NCI-H748 treated with DMSO at 0.1 percent for 48 hours (cell line): ENCODE measurements at places on chromosomes 11 and 22.

GRCh38 chr22:23790819-23791737 is 4.3 kb downstream of the SMARCB1 start:
- no peak for DNase-seq

DNA sequence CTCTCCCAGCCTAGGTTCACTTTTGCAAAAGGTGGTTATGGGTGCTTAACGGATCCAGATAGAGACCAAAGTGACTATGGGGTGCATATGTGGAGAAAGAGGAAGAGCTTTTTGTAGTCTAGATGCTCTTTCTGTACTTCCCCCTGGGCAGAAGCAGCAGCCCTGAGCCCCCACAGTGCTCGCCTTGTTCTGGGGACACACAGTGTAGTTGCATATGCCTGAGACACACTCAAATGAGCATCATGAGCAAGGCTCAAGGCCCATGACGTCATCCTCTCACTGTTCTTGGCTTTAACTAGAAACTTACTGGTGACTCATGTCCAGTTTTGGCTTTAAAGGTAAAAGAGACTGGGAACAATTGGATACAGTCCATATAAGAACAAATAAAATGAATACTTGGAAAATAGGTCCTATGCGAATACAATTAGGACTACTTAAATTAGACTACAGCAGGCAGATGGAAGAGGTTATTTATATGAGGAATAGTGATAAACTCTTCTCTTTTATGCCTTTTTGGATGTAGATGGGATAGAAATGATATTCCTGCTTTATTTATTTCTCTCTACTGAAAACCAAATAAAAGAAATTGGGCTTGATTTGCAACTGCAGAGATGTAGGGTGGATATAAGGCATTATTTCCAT is 20.1 kb upstream of the PEX26 start:
- no peak for DNase-seq

DNA sequence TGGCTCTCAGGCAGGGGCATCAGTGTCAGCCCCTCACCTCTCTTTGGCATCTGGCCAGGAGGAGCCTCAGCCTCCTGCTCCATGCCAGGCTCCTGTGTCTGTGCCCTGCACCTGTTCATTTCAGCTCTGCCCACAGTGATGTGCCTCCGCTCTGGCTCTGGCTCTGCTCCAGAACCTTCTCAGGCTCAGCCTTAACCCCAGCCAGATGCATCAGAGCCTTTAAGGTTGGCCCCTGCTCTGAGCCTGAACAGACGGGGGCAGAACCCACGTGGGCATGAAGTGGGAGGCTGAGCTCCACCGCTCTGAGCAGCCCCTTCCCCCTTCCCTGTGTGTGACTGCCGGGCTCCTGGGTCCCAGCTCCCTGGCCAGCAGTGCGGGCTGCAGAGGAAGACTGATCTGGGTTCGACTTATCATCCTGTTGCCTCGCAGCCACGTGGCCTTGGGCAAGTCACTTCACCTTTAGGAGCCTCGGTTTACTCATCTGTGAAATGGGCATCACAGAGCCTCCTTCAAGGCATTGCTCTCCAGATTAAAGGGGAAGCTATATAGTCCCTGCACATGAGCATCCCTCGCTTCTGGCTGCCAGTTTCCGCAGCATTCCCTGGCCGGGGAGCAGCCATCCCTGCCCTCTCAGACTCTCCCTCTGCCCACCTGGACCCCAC is 44.7 kb upstream of the RTL6 start:
- DNase-seq, result no peak

GRCh38 chr11:110509472-110509871 is 79.7 kb downstream of the FDX1 start:
- peak; percentile 72 for DNase-seq

GRCh38 chr11:70651031-70651430 is 252.7 kb downstream of the CTTN start:
- DNase-seq, result no peak
